ENCODE measurements at places on chromosomes 12 and 14. TPM values are rescaled to one million over a fixed set of nuclear protein-coding genes. Genes with fewer than 3 reads are reported as not detected.
A peak's percentile ranks its signal among the peaks of the same experiment; 100 is the strongest.

The HOTAIR gene
- total RNA-seq, result 1.1 TPM

DNA sequence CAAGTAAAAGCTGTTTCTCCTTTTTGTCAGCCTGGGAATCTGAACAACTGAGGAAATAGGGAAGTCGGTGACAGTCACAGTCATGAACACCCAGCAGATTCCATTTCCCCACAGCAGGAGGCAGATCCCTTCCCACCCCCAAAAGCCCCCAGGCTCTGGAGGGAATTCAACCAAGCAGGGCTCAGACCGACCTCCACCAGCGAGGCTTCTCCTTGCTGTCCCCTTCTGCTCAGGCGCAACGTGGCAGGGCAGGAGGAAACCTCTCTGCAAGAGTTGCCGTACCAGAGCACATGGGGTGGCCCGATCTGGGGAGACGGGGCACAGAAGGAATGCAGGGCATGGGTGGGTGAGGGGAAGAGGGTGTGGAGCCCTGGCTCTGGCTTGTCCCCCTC lies 319 bp downstream of the GALNT6 start:
- H3K4me3 ChIP-seq, result peak overlapping the region; percentile 88
- H3K36me3 ChIP-seq, result no peaks in the 10 kb centered on the region
- peak overlapping the region; percentile 89 for H3K27ac ChIP-seq

The PPP4R4 gene
- 0.54 TPM for total RNA-seq

- H3K27me3 ChIP-seq, result no peaks in the 10 kb centered on the region
- no peak overlapping the region for H3K4me3 ChIP-seq
- H3K27ac ChIP-seq, result peak overlapping the region; percentile 83
- H3K36me3 ChIP-seq, result no peaks in the 10 kb centered on the region
- no peak for DNase-seq
Measured at GRCh38 chr12:50572760-50573159, 68.0 kb downstream of the DIP2B start.

- no peaks in the 10 kb centered on the region for H3K36me3 ChIP-seq
- H3K27ac ChIP-seq, result no peak overlapping the region
- no peaks in the 10 kb centered on the region for H3K4me1 ChIP-seq
- H3K27me3 ChIP-seq, result peaks cover 2% of the 10 kb centered on the region
- no peak overlapping the region for H3K4me3 ChIP-seq
Measured at GRCh38 chr12:6285532-6286306, 24.8 kb upstream of the PLEKHG6 start.

- DNase-seq, result no peak
- H3K27me3 ChIP-seq, result no peaks in the 10 kb centered on the region
- H3K4me3 ChIP-seq, result no peak overlapping the region
- no peak overlapping the region for H3K27ac ChIP-seq
- H3K4me1 ChIP-seq, result peaks cover 3% of the 10 kb centered on the region
Measured at GRCh38 chr12:2841056-2841650, 6.3 kb upstream of the NRIP2 start.

DNA sequence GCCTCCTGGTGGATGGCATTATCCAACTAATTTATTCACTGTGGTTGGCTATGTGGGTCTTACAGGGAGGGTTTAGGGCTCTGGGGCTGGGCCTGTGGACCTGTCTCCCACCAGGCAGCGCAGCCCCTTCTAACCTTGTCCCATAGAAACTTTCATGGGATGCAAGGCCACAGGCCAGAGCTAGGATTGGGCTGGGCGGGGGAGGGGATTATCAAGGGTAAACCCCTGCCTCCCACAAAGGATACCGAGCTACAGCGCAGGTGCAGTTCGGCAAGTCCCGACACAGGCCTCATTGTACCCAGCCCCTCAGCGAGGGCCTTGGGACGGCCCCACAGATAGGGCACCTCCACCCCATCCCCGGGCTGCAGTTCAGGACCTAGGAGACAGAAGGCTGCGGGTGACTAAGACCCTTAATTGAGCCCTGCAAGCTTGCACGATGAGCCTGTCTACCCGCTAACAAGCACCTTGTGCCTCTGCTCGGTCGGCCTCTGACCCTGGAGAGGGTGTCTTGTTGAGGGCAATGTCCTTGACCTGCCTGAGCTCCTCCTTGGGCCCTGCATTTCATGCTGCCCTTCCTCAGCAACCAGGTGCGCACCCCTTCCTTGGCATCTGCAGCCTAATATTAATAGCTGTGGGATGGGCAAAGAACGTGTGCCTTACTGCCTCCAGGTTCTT lies 46.7 kb downstream of the PSMA6 start:
- DNase-seq, result no peak
- no peaks in the 10 kb centered on the region for H3K27me3 ChIP-seq
- no peak overlapping the region for H3K4me3 ChIP-seq
- H3K36me3 ChIP-seq, result no peaks in the 10 kb centered on the region
- peaks cover 39% of the 10 kb centered on the region for H3K4me1 ChIP-seq

The KLRC2 gene
- total RNA-seq, result not detected

The AQP5 gene
- not detected for total RNA-seq

DNA sequence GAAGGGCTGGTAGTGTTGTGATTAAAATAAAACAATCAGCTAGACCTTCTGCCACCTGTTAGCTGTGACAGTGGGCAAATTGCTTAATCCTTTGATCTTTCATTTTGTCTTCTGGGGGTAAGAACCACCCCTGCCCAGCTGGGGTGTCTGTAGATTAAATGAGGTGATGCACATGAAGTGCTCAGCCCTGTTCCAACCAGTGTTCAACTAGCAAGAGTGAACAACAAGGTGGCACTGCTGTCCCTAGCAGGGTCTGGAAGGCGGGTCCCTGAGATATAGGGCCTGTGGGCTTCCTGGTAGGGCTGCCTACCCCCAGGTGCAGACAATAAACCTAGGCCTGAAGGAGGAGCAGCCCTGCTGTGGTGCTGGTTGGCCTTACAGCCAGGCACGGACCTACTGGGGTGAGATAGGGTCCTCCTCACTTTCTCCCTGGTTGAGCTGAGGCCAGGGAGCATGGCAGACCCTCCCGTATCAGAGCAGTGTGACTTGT lies 60.6 kb downstream of the ARL6IP4 start:
- no peaks in the 10 kb centered on the region for H3K27me3 ChIP-seq
- H3K27ac ChIP-seq, result peak overlapping the region; percentile 84
- H3K36me3 ChIP-seq, result no peaks in the 10 kb centered on the region
- H3K4me3 ChIP-seq, result no peak overlapping the region

DNA sequence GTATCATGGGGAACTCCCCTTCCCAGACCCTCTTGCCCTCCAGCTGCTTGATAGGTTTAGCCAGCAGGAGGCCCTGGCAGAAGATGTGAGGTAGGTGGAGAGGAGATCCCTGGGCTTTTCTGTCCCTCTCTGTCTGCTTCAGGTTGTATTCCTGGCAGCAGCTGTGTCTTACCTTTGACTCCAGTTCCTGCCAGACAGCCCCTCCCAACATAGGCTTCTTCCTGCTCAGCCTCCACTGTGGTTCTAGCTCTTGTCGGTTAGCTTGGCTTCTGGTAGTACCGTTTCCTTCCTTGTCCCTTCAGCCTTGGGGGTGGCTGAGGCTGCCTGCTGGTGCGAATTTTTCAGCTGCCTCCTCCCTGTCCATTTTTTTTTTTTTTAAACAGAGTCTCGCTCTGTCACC lies 215.7 kb upstream of the CRY1 start:
- H3K4me1 ChIP-seq, result no peaks in the 10 kb centered on the region
- no peak for DNase-seq
- no peak overlapping the region for H3K27ac ChIP-seq
- H3K4me3 ChIP-seq, result no peak overlapping the region
- no peaks in the 10 kb centered on the region for H3K36me3 ChIP-seq

The PLXNC1 gene
- 3.0 TPM for total RNA-seq

- H3K4me1 ChIP-seq, result no peaks in the 10 kb centered on the region
- no peak overlapping the region for H3K4me3 ChIP-seq
Measured at GRCh38 chr14:39859314-39859713, 427.1 kb upstream of the FBXO33 start.

- H3K4me3 ChIP-seq, result no peak overlapping the region
- H3K4me1 ChIP-seq, result no peaks in the 10 kb centered on the region
- H3K27me3 ChIP-seq, result peaks cover 56% of the 10 kb centered on the region
- H3K27ac ChIP-seq, result no peak overlapping the region
Measured at GRCh38 chr12:123879101-123879500, 93.5 kb downstream of the CCDC92 start.

The APOF gene
- not detected for total RNA-seq

- H3K36me3 ChIP-seq, result peaks cover 37% of the 10 kb centered on the region
- no peak overlapping the region for H3K4me3 ChIP-seq
- no peaks in the 10 kb centered on the region for H3K4me1 ChIP-seq
Measured at GRCh38 chr12:111546758-111547383, 52.2 kb downstream of the ATXN2 start.

The ETFBKMT gene
- total RNA-seq, result 2.6 TPM

GRCh38 chr14:86193756-86194155 lies 663.8 kb downstream of the FLRT2 start:
- no peak overlapping the region for H3K27ac ChIP-seq
- DNase-seq, result no peak
- H3K36me3 ChIP-seq, result no peaks in the 10 kb centered on the region
- H3K27me3 ChIP-seq, result no peaks in the 10 kb centered on the region

- H3K36me3 ChIP-seq, result peaks cover 3% of the 10 kb centered on the region
- no peaks in the 10 kb centered on the region for H3K27me3 ChIP-seq
- H3K4me1 ChIP-seq, result peaks cover 15% of the 10 kb centered on the region
- peak; percentile 96 for DNase-seq
Measured at GRCh38 chr12:116818948-116819832, 62.1 kb downstream of the HRK start.

The NPAS3 gene
- total RNA-seq, result 6.9 TPM

DNA sequence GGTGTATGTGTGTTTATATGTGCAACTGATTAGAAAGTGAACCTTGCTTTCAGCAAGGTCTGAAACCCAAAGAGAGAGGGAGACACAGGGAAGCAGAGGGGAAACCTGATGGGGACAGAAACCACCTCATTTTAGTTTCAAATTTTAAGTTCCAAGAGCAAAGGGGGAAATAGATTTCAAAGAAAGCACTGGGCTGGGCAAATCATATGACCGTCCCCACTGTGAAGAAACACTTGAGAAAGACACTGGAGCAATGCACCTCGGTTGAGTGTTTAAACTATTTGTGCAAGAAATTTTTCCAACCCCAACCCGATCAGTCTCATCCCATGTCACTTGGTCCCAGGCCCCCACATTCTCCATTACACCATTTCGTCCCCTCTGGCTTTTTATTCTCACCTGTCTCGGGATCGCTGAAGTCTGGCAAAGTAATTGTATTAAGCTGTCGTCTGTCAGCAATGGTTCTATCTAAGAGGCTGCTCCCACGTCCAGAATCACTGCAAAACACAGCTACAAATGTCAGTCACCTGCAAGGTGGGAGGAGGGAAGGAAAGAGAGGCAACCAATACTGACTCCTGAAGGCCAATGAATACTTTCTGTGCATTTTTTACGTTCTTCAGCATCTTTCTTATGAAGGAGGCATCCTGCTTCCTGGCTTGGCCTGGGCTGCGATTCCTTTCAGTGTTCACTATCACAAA lies 205.7 kb downstream of the TTC7B start:
- peaks cover 11% of the 10 kb centered on the region for H3K36me3 ChIP-seq
- no peak for DNase-seq
- H3K27me3 ChIP-seq, result no peaks in the 10 kb centered on the region
- peaks cover 11% of the 10 kb centered on the region for H3K4me1 ChIP-seq
- H3K4me3 ChIP-seq, result no peak overlapping the region

GRCh38 chr12:14289601-14290000 lies 75.9 kb upstream of the ATF7IP start:
- H3K36me3 ChIP-seq, result no peaks in the 10 kb centered on the region
- no peaks in the 10 kb centered on the region for H3K27me3 ChIP-seq
- H3K27ac ChIP-seq, result no peak overlapping the region
- H3K4me1 ChIP-seq, result peaks cover 2% of the 10 kb centered on the region
- DNase-seq, result no peak
- no peak overlapping the region for H3K4me3 ChIP-seq

GRCh38 chr12:105995961-105996431 lies 142.8 kb downstream of the NUAK1 start:
- no peak for DNase-seq
- no peak overlapping the region for H3K4me3 ChIP-seq
- H3K27ac ChIP-seq, result no peak overlapping the region
- H3K4me1 ChIP-seq, result peaks cover 12% of the 10 kb centered on the region
- peaks cover 2% of the 10 kb centered on the region for H3K27me3 ChIP-seq
- no peaks in the 10 kb centered on the region for H3K36me3 ChIP-seq

GRCh38 chr12:131013118-131013517 lies 59.4 kb downstream of the ADGRD1 start:
- no peak for DNase-seq
- H3K36me3 ChIP-seq, result no peaks in the 10 kb centered on the region
- peaks cover 5% of the 10 kb centered on the region for H3K27me3 ChIP-seq

The OTX2 gene
- total RNA-seq, result not detected

DNA sequence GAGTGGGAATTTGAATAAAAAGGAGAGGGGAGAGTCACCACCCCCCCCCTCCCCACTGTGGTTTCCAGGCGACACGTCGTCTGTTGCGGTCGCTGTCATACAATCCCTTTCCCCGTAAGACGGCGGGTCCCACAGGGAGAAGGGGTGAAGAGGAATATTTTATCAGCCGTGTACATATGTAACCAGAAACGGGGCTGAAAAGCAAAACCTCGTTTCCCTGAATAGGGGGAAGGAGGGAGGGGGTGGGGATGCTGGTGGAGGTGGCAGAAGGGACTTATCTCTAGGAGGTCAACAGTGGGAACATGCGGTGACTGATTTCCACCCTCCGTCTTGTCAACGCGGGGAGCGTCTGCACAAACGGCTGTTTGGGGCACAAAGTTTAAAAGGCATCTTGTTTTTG lies 171.4 kb downstream of the RBM19 start:
- H3K27ac ChIP-seq, result no peak overlapping the region
- no peaks in the 10 kb centered on the region for H3K36me3 ChIP-seq
- no peaks in the 10 kb centered on the region for H3K4me1 ChIP-seq
- no peak for DNase-seq
- H3K27me3 ChIP-seq, result peaks cover 38% of the 10 kb centered on the region

The SP1 gene
- 116 TPM for total RNA-seq

GRCh38 chr12:125434936-125435443 lies 369.8 kb downstream of the AACS start:
- no peaks in the 10 kb centered on the region for H3K4me1 ChIP-seq
- no peak overlapping the region for H3K27ac ChIP-seq
- peaks cover 22% of the 10 kb centered on the region for H3K27me3 ChIP-seq

The ACOT6 gene
- total RNA-seq, result not detected

The CRIP2 gene
- 19.4 TPM for total RNA-seq

DNA sequence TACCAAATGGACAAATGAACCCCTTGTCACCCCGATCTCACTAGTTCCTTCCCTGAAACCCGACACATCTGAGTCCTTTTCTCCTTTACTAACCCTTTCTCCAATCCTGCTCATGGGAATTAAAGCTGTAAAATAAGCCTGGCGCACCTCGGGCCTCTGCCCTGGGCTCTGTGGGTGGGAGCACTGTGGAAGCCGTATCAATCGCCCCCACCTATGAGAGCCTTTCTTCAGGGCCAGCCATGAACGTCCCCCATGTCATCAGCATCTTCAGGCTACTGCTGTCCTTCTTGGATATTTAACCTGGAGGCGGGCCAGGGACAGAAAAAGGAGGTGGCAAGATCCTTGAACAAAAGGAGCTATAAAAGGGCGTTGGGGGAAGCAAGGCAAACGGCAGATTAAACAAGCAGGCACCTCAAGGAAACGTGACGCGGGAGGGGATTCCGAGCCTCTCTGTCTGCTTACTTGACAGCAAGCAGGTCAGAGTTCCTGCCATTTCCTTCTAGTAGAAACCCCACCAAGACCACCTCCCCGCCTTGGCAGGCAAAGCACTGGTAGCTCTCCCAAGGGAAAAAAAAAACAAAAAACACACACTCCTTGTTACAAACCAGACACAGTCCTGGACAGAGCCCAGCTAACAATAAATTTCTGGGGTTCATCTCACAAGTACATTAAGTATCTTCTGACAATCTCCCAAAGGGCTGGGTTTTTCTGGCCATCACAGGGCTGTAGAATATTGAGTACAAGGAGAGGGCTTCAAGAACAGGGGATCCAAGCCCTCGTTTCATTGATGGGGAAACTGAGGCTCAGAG lies 62.9 kb downstream of the DPF3 start:
- no peak overlapping the region for H3K27ac ChIP-seq
- H3K4me3 ChIP-seq, result no peak overlapping the region
- DNase-seq, result no peak
- peaks cover 15% of the 10 kb centered on the region for H3K4me1 ChIP-seq

The RNASE7 gene
- total RNA-seq, result 0.66 TPM

The WNT1 gene
- total RNA-seq, result not detected

The LTB4R gene
- total RNA-seq, result 10.7 TPM
